NCI-H460 (cell line): ENCODE measurements at places on chromosomes 1 and 21. TPM values are rescaled to one million over a fixed set of nuclear protein-coding genes. Genes with fewer than 3 reads are reported as not detected.

GRCh38 chr21:45348591-45349327, 56.2 kb upstream of the COL18A1 start:
- no peak for DNase-seq

DNA sequence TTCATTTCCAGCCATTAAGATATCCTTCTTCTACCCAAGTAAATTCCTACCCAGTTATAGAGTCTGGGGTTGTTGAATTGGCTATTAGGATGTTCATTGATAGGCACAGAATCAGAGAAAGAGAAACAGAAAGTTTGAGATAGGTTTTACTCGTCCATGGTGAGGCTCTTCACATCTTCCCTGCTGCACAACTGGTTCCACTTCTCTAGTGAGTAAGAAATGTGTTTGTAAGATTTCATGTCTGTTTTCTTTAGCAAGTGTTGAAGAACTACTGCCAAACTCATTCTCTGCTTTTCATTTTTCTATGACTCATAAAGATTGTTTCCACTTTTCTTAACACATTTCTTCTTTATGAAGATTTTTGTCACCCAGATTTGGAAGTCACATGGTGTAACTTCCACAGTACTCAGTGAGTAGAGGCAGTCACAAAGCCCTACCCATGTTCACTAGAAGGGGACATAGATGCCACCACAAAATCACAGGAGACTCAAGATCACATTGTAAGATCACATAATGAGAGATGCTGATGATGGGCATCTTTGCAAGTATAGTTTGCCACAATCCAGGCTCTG, 152.3 kb downstream of the SNX7 start:
- no peak for DNase-seq

- no peak for DNase-seq
Measured at GRCh38 chr21:33991133-33991532, 75.5 kb upstream of the ATP5PO start.

DNA sequence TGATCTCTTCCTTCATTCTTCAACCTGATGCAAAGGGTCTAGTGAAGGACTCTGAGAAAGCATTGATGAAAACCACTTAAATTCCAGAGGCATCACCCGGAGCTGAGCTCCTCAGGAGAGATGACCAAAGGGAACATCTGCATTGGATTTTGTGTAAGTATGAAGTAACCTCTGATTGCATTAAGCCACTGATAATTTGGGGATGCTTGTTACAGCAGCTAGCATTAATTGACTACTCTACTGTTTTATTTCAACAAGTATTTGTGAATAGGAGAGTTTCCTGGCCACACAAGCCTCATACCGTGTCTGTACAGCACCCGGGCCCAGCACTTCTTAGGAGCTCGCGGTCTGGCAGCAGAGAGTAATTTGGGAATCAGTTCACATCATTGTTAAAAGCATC, 250.7 kb upstream of the POU3F1 start:
- DNase-seq = no peak

TMEM240 gene
- 0.67 TPM in 1 of 2 replicates, not detected in the other for total RNA-seq
